ENCODE measurements at places on chromosomes 7 and 10. TPM values are rescaled to one million over a fixed set of nuclear protein-coding genes. Genes with fewer than 3 reads are reported as not detected.

BAMBI gene
- 38.3 TPM for total RNA-seq

GRCh38 chr10:121662945-121663917 lies 65.0 kb upstream of the FGFR2 start:
- no peak for DNase-seq

DNA sequence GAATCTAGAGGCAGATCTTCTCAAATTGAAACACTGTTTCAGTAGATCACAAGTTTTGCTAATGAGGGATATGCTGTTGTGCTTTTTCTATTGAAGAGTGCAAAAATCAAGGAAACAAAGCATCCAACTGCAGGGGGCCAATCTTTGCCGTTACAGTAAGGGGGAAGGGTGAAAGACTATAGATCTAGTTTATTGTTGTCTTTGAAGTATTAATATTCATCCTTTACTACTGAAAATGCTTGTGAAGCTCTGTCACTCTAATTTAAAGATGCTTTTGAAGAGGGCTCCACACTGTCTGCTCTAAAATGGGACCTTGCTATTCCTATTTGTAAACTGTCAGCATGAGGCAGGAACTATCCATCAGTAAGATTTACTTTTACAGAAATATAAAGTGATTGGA lies 110.3 kb downstream of the MBL2 start:
- DNase-seq: no peak

GRCh38 chr10:86113501-86113900 lies 253.1 kb downstream of the GRID1 start:
- DNase-seq: no peak

GRCh38 chr10:72605122-72605521 lies 20.8 kb downstream of the MICU1 start:
- DNase-seq: no peak

- DNase-seq: no peak
Observed at GRCh38 chr7:26369593-26369992, 77.9 kb downstream of the SNX10 start.

CYP2C19 gene
- total RNA-seq: not detected

DNA sequence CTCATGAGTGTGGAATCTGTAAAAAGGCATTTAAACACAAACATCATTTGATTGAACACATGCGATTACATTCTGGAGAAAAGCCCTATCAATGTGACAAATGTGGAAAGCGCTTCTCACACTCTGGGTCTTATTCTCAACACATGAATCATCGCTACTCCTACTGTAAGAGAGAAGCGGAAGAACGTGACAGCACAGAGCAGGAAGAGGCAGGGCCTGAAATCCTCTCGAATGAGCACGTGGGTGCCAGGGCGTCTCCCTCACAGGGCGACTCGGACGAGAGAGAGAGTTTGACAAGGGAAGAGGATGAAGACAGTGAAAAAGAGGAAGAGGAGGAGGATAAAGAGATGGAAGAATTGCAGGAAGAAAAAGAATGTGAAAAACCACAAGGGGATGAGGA lies 207.7 kb downstream of the ZEB1 start:
- DNase-seq: no peak

DNA sequence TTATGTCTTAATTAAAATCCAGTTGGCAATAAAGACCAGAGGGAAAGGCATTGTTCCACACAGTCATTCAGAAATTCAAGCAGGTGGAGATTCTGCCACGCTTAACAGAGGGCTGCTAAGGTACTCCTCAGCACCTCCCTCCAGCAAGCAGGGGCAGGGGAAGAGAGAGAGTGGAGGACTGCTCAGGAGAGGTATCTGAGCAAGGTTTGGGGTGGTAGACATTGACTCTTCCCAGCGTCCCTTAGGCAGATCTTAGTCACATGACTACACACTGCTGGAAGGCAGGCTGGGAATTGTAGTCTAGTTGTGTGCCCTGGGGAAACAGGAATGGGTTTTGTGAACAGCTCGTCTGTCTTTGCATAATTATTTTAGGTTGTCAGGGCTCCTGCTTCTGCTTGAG lies 181.6 kb downstream of the NPSR1 start:
- no peak for DNase-seq

PRLHR gene
- total RNA-seq: not detected

- no peak for DNase-seq
Observed at GRCh38 chr10:30697806-30698205, 68.3 kb upstream of the LYZL2 start.

- peak; percentile 68 for DNase-seq
Observed at GRCh38 chr10:103757531-103758293, 97.7 kb downstream of the SH3PXD2A start.

DNA sequence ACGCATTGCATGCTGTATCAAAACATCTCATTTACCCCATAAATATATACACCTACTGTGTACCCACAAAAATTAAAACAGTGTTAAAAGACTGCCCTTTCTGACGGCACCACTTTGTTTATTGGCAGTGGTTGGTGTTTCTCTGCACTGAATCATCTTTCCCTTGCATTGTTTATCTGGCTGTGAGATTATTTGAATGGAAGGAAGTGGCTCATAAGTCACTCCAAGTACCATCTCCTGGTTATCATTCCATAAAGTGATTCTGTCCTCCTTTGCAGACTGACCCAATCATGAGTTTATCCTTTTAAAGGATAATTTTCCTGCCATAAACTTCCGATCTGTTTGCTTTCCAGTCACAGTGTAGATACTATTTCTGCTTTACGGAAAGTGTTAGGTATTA lies 183.8 kb downstream of the CAMK1D start:
- peak; percentile 23 for DNase-seq

DNA sequence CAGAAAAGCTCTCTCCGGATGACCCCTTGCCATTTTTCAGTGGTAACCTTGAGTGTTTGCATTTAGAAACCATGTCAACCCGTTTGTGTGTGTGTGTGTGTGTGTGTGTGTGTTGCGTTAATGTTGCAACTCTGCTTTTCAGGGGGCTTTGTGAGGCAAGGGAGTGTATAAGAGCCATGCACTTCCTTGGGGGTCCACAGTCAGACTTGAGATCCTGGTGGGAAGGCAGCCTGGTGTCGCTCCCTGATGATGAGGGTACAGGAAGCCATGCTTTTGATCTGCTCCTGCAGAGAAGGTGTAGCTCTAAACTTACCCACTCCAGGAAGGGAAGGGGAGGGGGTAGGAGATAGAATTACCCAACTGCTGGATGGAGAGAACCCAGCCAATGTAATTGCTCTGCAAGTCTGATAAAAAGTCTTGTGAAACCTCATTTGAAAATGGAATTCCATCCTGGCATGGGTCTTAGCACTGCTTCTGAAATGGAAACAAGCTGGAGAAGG lies 10.7 kb downstream of the GRK5 start:
- DNase-seq: no peak

ANKIB1 gene
- 18.7 TPM for total RNA-seq

TSPAN15 gene
- 7.5 TPM for total RNA-seq

- no peak for DNase-seq
Observed at GRCh38 chr10:69055241-69055640, 32.7 kb upstream of the SRGN start.

OGDH gene
- 31.6 TPM for total RNA-seq

CPVL gene
- 7.0 TPM for total RNA-seq

DNA sequence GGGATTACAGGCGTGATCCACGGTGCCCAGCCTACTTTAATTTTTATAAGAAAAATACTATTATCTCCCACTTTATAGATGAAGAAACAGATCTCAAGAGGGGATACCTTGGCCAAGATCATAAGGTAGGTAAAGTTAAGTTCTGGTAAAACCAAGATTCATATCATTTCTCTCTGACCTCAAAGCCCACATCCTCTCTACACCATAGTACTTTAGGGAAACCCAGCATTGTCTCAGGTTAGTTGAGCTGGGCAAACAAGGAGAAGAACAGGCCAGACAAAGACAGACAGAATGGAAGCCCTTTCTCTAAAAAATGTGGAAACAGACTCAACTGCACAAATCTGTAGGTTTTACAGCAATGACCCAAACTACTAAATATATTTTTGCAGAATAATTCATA lies 197.7 kb upstream of the FRMD4A start:
- no peak for DNase-seq

TMEM168 gene
- 3.1 TPM for total RNA-seq

GPR37 gene
- total RNA-seq: 0.07 TPM

DNA sequence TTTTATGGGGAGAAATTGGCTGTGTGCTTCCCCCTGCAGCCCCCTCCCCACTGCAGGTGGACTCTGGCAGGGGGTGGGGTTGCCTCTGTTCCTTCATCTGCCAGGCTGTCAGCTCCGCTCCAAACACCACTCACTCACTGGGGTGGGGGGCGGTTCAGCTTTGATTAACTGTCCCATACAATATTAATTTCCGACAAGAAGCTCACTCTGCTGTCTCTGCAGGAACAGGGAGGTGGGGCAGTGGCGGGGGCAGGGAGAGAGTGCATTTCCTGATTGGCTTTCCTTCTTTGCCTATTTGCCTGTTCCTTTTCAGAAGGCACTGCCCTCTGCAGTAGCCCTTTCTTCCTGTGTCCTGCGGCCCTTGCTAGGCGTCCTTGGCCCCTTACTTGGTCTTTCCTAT lies 500.8 kb downstream of the PLXNA4 start:
- DNase-seq: no peak

ODAD2 gene
- total RNA-seq: 3.9 TPM

- DNase-seq: no peak
Observed at GRCh38 chr10:4041635-4042034, 256.6 kb upstream of the KLF6 start.

DNA sequence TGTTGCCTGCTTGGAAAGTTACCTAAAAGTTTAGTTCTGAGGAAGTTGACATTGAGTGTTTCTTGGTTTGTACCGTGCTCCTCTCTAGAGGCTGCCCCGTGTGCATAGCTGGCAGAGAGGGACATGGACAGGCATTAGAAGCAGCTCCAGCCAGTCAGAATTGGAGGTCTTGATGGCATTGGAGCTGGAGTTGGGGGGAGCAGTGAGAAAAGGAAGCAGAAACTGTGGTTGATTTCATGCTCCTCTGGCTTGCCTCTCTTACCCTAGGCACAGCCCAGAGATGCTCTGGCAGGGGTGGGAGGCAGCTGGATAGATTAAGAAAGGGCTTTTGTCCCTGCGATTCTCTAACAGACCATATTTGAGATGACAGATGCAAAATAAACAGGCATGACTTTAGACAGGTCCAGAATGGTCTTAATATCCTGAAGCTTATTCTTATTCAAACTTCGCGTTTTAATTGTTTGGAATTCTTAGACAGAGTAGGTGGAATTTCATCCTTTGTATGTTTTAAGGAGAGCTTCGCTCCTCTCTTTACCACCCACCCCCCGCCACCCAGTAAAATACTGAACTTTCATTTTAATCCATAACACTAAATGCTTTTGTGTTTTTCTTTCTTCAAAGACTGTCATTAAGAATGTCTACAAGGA lies 73.5 kb upstream of the GLCCI1 start:
- no peak for DNase-seq

DNA sequence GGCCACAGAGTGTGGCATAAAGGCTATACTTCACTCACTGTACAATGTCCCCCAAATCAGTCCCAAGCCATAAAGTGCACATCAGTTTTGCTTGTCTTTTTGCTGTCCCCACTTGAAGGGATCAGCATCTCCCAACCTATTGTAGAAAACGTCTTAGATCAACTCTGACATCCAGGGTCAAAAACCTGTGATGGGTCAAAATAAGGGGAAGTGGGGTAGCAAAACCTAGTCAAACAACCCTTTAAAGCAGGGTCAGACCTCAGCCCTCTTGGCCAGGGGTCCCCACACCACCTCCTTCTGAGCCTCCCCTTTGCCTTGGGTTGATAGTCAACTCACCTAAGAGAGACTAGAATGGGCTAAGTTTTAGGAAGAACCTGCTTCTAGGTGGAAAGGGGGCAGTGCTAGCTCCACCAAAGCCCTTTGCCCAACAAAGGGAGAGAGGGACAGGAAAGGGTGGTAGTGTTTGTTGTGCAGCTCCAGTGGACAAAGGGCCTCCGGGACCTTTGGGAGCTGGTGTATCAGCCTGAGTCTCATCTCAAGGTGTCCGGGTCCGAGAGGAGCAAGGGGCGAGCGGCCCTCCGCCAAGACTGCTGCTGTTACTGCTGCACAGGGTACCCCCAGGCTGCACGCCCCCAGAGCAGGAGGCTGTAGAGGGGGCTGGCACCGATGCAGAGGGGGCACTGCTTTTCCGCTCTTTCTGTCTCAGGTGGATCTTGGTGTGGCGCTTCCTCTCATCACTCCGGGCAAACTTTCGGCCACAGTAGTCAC lies 3.3 kb downstream of the EGR2 start:
- no peak for DNase-seq

DNA sequence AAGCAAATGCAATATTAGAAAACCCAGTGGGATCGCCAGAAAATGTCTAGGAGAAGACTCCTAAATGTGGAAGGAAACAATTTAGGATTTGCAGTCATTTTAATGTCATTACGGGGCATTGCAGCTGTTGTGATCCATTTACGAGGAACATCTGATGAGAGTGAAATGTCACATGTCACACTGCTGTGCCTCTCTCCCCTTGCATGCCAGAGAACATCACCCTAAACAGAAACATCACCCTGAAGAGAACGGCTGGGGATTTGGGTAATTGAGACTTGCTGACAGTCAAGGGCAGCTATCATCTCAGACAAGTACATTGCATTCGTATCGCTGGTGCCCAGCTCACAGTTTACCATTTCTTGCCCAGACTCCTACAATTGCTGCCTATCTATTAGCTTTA lies 785.7 kb upstream of the POM121L12 start:
- DNase-seq: no peak

DNA sequence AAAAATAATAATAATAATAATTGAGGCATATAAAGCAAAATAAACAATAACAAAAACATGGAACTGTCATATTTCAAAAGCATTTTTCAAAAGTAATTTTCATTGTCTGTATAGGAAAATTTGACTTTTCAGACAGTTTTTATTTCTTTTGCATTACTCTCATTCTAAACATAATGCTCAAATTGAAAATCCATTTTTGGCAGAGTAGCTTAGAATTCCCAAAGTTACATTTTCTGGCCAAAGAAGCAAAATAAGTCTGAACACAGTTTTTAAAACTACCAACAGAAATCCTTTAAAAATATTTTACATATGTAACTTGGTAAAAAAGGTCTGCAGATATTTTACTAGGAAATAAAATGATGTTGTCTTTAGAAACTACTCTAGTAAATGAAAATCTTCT lies 535.4 kb downstream of the ANKRD7 start:
- DNase-seq: no peak

GRCh38 chr7:42197451-42197850 lies 39.6 kb downstream of the GLI3 start:
- DNase-seq: no peak

DNA sequence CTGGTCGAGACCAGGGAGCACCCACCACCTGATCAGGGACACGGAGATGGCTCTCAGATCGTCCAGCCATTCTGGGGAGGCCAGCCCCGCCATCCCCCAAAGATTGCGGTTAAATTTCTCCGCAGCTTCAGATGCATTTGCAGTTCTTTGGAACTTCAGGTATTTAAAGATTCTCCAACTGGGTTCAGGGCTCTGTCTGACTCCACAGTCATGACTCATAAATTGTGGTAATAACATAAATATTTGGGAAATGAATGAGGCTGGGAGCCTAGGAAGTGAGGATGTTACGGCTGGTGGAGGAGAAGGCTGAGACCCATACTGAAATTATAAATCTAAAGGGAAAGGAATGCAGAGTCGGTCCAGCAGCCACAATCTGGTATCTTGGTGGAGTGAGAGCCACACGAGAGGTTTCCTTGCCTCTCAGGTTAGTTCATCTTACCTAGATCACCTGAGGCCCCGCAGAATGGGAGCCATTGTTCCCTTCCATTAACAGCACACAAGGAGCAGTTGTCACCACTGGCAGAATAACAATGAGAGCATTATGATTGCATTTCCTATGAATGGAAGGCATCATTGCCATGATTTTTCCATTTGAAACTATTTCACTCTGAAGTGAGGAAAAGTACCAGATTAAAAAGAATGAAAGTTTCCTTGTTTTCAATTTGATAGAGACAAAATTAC lies 26.7 kb upstream of the DNAJB6 start:
- peak; percentile 61 for DNase-seq

Data from MG63 (cell line).